ENCODE measurements at places on chromosomes 3 and 15. TPM values are rescaled to one million over a fixed set of nuclear protein-coding genes. Genes with fewer than 3 reads are reported as not detected.

GP9 gene
- total RNA-seq = 0.11 TPM

ST8SIA2 gene
- total RNA-seq = 0.26 TPM

PIF1 gene
- total RNA-seq = 5.2 TPM

AGBL1 gene
- not detected for total RNA-seq

ACTC1 gene
- not detected for total RNA-seq

TIMP4 gene
- 0.26 TPM for total RNA-seq
